NCI-H510A (cell line): ENCODE measurements at places on chromosomes 11 and 22.

- DNase-seq = no peak
These were observed 108.2 kb downstream of the SIK3 start for GRCh38 chr11:116990061-116990473.

DNA sequence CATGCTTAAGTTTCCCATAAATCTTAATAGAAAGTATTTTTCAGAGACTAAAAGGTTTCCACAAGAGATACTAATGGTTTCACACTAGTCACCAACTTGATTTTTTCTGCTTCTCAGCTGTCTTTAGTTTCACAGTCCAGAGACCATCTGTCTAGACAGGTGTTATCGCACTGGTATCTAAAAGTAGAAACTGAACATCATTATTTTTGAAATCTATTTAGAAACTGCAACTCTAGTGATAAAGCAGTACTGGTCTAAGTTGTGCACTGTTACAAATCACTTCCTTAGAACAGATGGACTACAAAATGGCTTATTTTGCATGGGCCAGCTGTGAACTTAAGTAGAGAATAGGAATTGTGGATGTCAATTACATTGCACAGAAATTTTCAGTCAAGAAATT lies 78.0 kb downstream of the CNTN5 start:
- DNase-seq = no peak

GRCh38 chr22:36185828-36186624 lies 15.6 kb downstream of the APOL4 start:
- no peak for DNase-seq

DNA sequence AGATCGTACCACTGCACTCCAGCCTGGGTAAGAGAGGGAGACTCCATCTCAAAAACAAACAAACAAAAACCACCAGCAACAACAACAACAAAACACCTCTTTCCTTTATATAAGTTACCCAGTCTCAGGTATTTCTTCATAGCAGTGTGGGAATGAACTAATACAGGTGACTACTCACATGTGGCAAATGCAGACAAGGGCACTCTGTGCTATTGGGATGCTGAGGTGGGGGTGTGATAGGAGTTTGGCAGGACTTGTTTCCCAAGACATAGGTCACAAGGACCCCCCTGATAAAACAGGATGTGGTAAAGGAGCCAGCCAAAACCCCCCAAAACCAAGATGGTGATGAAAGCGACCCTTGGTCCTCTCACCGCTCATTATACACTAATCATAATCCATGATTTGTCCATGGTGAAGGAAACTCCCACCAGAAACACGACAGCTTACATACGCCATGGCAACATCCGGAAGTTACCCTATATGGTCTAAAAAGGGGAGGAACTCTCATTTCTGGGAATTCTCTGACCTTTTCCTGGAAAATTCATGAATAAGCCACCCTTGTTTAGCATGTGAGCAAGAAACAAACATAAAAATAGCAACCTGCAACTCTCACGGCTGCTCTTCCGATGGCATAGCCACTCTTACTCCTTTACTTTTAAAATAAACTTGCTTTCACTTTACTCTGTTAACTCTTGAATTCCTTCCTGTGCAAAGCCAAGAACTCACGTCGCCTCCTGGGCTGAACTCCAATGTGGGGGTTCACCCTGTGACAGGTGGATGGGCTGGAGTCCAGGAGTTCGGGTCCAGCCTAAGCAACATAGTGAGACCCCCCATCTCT lies 18.8 kb upstream of the INCENP start:
- no peak for DNase-seq

DNA sequence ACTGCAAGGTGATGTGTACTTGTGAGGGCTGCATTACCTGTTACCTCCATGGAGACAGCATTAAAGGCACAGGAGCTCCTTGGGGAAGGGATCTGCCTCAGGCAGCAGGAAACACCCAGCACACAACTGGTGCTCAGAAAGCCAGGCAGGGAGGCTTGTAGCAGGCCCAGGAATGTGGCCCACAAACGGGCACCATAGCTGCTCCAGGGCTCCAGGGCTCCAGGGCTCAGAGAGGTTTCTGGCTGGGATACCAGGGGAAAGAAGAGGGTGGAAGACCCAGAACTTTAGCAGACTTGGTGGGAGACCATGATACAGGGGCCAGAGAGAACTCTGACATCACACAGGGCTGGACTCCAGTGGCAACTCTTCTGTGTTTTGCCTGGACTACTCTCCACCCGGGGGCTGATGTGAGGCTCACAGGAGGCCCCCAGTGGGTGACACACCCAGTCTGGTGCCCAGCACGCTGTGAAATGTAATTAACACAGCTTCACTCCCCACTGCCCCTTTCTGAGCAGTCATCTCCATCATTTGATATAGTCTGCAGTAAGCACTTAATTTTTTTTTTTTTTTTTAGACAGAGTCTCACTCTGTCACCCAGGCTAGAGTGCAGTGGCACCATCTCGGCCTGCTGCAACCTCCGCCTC lies 14.7 kb upstream of the SULT4A1 start:
- no peak for DNase-seq

- no peak for DNase-seq
These were observed 62.4 kb downstream of the OTOG start for GRCh38 chr11:17609291-17610084.

DNA sequence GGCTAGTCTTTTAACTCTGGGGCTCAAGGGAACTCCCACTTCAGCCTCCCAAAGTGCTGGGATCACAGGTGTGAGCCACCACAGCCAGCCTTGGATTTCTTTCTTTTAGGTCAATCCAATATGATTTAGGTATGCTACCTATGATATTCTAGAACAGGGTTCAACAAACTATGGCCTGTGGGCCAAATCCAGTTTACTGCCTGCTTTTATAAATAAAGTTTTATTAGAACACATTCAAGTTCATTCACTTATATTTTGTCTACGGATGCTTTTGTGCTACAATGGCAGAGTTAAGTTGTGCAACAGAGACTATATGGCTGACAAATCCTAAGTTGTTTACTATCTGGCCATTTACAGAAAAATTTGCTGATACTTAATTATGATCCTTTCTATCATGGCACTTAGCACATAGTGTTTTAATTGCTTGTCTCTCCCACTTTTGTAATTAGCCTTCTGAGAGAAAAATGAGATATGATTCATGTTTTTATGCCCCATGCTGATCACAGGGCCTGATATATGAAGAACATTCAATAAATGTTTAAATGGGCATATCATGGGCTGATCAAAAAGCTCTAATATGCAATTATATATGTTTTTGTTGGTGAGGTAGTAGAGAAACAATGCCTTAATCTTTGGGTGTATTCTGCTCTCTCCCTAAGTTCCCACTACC lies 109.6 kb downstream of the STIM1 start:
- DNase-seq = no peak

DNA sequence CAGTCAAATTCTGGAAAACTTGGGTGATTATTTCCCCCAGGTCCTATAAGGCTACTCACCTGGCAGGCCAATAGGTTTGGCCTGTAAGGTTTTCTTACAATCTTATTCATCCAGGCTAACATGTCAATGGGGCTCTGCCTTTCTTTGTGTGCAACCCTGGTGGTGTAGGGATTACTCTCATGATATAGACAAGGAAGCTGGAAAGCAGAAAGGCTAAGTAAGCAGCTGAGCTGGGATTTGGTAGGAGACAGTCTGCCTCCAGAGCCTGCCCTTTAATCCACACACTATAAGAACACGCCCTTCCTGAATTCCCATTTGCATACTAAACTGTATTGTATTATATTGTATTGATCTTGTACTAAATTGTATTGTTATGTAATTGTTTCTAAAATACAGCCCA lies 373.3 kb upstream of the CCDC90B start:
- DNase-seq = no peak

- peak; percentile 96 for DNase-seq
These were observed 1031.8 kb downstream of the NTM start for GRCh38 chr11:132402071-132402684.

DNA sequence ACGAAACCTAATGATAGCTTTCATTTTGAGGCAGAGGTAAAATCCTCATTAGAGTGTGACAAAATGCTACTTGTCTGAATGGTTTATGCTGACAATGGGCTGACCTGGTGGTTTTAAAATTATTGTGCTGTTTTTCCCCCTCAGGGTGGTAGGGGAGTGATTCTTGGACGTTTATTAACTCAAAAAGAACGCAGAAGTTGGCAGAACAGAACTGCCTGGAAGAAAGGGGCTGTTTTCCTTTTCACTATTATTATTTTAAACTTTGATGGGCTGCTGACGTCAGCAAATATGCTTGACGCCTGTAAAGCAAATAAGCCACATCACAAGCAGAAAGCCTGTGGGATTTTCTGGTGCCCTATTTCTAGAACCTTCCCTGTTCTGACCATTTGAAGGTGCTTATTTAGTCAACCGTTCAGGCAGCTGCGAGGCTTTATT lies 4.0 kb downstream of the RASSF10 start:
- DNase-seq = no peak

- DNase-seq = no peak
These were observed 132.8 kb upstream of the PITPNB start for GRCh38 chr22:28051787-28052356.

- DNase-seq = no peak
These were observed 557.3 kb upstream of the ANO5 start for GRCh38 chr11:21635394-21636145.

DNA sequence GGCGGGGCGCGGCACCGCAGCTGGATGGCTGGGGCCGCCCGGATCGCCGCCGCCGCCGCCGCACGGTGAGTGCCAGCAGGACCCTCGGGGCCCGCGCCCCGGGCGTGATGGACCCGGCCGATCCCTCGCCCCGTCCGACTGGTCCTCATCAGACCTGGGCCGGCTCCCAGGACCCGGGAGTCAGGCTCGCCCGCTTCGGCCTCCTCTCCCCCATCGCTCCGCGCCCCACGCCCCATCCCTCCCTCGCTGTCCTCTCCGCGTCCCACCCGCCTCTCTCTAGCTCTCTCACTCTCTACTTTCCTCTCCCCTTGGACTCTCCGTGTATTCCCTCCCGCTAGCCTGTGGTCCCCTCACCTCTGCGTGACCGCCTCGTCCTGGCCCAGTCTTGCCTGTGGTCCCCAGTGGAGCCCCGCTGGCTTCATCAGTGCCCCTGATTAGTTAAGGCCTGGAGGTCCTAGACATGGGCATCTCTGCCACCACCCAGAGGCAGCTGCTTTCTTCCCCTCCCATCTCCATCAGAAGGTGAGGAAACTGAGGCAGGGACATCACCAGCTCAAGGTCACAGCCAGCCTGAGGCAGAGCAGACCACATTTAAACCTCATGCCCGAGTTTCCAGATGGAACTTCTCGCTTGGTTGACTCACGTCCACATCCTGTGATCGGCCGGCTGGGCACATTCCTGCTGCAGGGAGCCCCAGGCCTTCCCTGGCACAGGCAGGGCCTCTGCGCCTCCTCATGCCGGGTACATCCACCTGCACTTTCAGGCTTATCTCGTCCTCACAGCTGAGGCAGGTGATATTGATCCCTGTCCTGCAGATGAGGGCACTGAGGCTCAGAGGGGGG lies 429 bp downstream of the SLC39A13 start:
- no peak for DNase-seq

- DNase-seq = no peak
These were observed 29.2 kb downstream of the ALG12 start for GRCh38 chr22:49889071-49889470.

DNA sequence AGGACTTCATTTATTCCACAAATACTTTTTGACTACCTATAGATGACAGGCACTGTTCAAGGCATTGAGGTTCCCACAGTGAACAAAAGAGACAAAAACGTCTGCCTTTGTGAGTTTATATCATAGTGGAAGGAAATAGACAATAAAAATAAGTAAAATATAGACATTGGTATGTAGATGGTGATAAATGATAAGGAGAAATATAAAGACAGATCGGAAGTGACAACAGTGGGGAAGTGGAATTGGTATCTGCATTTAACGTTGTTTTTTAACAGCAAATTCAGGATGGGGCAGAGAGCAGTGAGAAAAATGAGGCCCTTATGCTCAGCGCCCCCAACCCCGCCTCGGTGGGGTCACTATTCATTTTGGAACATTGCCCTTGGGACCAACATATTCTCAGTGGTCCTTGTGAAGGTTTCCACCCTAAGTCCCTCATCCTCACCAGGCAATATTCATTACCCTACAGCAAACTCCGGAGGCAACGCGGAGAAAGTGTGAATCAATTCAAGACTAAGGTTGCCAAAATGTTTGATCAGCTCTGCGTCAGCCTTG lies 627 bp upstream of the PEX26 start:
- no peak for DNase-seq

- no peak for DNase-seq
These were observed 740 bp upstream of the TRMT2A start for GRCh38 chr22:20117633-20118299.

DNA sequence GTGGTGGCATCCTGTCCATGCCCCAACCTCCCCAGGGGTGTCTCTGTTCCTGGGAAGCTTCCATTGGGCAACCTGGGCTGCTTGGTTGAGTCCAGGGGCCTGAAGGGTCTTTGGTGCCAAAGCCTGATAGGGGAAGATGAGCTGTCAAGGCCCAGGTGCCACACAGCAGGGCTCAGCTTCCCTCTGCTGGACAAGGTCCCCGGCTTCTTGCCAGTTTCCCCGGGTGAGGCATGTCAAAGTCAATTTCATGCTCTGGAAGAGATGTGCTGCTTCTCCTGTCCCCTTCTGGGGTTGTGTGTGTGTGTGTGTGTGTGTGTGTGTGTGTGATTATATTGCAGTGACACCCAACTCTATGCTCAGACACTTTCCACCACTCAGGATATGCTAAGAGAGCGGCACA lies 26.9 kb downstream of the TP53I11 start:
- no peak for DNase-seq

DNA sequence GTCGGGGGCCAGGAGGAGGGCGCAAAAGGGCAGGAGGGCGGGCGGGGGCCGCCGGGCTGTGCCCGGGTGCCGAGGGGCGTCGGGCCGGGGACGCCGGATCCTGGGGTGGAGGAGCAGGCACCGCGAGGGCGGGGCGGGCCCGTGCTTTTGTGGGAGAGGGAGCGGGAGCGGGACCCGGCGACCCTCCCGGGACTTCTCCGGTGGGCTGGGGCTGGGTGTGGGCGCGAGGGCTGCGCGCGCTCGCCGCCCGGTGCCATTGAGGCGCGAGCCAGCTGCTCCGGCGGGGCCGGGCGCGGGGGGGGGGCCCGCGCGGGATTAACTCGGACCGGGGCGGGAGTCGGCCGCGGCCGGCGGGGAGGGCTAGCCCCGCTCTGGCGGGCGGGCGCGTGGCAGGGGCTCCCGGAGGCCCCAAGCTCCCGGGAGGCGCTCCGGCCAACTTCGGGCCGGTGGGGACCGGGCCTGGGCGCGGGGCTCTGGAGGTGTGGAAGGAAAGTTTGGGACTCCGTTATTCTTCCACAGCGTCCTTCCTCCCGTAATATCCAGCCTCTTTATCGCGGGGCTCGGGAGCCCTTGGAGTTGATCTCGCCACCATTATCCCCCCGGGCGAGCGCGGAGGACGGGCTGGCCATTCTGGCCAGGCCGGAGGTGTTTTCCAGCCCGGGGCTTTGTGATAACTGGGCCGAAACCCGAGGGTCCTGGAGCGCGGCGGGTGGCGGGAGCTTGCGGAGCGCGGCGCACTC lies 936 bp downstream of the CECR2 start:
- no peak for DNase-seq
